K562 (cell line): ENCODE measurements at places on chromosomes 1 and 21.

- no peak for DNase-seq
Observed at GRCh38 chr1:121586369-121587229, 401.8 kb downstream of the SRGAP2C start.

DNA sequence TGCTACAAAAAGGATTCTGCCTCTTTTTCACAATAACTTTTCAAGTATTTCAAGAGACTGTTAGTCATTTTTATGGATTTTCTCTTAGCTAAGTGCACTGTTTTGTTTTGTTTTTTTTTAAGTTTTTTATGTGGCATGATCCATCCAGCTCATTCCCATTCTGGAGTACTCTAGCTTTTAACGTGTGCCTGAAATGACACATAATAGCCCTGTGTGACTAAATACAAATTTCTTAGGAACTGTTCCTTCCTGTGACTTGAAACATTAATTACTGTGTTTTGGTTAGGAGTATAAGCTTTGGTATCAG lies 143.9 kb downstream of the HS2ST1 start:
- no peak for DNase-seq

GRCh38 chr1:51534447-51534846 lies 15.4 kb upstream of the EPS15 start:
- DNase-seq = no peak

DNA sequence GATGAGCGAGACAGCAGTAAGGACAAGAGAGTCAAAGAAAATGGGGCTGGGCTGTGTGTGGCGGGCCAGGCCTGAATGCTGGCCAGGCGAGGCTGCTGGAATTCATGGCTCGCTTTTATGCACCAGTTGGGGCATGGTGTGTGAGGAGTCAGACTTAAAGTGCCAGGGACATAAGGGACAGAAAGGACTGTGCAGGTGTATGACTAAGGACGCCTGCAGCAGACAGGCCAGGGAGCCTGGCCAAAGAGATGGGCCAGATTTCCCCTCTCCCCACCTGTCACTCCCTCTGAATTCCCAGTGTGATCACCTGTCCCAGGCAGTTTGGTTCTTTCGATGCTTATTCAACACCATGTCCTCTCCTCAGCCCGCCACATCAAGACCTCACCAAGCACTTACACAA lies 16.9 kb upstream of the SMIM12 start:
- no peak for DNase-seq
